ENCODE measurements at places on chromosomes 16 and 17.

DNA sequence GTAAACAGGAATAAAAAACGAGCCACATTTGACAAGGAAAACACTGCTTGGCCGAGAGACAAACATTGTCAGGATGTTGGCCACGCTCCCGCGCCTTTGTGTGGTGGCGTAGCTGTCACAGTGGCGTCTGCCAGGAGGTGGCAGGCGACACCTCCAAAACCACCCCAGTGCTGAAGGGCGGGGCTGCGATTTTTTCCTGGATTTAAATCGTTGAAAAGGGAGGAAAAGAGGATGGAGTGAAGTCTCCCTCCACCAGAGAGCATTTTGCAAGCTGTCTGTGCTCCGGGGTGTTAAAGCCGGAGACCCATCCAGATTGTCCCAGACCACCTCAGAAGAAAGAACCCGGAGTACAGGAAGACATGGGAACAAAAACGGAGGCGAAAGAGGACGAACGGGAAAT, 12.7 kb downstream of the MRM3 start:
- peak; percentile 52 for DNase-seq

- no peak for DNase-seq
Observed at GRCh38 chr17:70102531-70102930, 27.5 kb downstream of the KCNJ16 start.

GRCh38 chr17:50143461-50144176, 6.9 kb downstream of the PPP1R9B start:
- no peak for DNase-seq

DNA sequence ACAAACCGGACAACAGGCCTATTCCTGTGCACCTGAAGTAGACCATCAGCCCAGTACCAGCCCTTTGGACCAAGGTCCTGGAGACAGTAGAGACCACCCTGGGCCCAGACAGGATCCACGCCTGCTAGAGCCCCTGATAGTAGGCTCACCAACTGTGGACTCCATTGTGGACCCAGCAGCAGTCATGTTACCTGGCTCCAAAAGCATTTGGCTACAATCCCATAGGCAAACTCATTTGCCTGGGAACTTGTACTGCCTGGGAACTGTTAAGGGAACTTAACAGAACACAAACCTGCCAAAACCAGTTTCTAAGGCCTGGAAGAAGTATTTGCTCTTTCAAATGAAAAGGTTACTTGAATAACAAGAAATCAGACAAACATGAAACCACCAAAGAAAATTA, 10.0 kb upstream of the ACSM1 start:
- no peak for DNase-seq

Measured in astrocyte of the cerebellum (primary cell).